ENCODE measurements at places on chromosomes 1 and 21.

GRCh38 chr1:3181956-3182355, 113.0 kb downstream of the PRDM16 start:
- DNase-seq = no peak

GRCh38 chr21:43959231-43960116, 52.6 kb upstream of the TRAPPC10 start:
- DNase-seq = no peak

- no peak for DNase-seq
These were observed 38.9 kb downstream of the CCDC18 start for GRCh38 chr1:93219443-93219842.

DNA sequence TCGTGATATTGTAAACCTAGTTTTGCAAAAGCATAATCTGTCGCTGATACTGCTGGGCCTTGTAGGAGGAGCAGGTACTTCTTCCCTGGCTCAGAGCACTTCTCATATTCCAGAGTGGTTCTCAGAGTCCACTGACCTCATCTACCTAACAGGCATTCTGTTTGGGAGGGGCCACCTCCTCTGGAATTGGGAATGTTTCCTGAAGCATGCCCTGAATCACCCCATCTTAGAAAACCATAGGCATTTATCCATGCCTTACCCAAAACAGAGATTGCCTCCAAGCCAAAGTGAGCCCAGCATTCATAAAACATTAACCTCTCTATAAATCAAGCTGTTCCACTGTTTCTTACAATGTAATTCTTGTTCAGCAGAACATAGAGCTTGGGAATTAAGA, 35.1 kb downstream of the SLC44A3 start:
- no peak for DNase-seq

DNA sequence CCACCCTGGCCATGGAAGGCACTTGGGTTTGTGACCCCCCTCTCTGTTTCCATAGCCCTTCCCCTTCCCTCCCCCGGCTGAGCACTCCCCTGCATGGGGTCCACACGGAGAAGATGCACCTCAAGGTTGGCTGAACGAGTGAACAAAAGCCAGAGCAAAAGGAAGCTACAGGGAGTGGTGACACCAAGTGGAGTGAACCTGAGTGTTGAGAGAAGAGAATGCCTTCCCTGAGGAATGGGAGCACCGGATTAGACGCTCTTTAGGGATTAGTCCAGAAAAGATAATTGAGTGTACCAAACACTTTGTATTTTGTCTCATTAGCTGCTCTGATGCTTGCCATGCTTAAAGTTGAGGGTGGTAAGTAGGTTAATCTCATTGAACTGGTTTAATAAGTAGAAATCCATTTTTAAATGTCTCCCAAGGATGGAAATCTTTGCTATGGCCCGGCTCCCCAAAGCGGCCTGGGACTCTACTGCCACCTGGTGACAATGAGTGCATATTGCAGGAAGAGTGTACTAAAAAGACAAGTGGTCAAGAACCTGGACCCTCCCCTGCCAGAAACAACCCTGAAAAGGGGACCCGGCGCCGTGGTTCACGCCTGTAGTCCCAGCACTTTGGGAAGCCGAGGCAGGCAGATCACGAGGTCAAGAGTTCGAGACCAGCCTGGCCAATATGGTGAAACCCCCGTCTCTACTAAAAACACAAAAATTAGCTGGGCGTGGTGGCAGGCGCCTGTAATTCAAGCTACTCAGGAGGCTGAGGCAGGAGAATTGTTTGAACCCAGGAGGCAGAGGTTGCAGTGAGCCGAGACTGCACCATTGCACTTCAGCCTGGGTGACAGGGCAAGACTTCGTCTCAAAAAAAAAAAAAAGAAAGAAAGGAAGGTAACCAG, 150.6 kb upstream of the ZC3H12A start:
- no peak for DNase-seq

DNA sequence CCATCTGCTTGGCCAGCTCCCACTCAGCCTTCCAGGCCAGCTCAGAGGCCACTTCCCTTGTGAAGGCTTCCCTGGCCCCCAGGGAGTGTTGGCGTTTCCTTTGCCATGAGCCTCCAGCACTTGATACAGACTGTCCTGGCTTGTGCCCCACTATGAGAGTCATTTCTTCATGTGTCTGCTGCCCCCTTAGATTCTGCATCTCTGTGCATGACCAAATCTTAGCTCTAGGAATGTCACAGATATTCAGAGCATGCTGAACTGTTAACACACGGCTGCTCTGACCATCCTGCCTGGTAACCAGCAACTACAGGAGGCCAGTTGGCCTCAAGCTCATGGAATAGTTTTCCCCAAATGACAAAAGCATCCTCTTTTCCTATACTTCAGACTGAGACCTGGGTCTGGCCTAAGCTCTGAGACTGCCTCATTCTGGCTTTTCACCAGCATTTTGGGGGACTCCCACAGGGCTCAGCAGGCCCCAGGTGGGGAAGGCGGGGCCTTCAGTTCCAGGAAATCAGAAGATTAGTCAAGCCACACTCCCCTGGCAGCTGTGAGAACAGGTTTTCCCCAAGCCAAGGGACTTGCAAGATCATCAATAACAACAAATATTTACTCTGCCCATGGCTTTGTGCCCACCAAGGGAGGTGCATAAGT, 182.6 kb upstream of the EDN2 start:
- no peak for DNase-seq

DNA sequence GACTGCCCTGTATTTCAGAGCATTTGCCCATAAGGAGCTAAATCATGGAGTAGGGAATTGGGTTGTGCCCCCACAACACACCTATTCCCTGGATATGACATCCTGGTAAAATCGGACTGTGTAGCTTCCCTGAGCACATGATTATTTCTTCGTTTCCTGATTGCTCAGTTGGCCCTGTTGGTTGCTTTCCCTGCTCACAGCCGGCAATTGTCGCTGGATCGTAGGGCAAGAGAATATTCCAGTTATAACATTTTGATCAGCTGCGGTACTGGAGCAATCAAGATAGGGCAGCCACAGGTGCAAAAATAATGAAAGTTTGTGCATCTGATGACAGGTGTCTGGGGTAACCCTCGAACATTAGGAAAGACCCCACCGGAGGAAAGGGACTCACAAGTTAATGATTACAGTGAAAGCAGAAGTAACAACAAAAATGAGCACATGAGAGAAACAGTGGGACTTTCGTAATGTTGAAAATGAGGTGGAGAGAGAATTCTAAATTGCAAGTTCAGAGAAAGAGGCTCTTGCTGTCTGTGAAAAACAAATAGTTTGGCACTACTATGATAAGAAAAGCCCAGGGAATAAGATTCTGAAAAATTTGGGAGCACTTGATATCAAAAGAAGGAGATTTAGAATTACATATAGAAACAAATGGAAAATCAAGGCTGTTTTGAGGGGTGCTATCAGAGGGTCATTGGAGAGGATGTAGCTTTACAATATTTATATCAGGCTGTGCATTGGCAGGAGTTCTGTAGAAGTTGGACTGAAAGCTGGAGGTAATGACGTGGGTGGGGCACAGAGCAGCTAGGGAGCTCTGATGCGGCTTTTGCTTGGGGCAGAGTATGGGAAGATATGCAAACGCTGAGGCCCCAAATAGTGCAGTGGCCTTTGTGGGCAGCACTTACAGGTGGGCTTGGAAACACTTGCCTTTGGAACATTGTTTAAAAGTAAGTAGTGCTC, at the start of gene MAB21L3:
Gene MAB21L3 (plus strand): TSS at position 833 of the 957 bp plus-strand sequence. CDS start 1,217 bp downstream, outside the sequence.
- DNase-seq = no peak

DNA sequence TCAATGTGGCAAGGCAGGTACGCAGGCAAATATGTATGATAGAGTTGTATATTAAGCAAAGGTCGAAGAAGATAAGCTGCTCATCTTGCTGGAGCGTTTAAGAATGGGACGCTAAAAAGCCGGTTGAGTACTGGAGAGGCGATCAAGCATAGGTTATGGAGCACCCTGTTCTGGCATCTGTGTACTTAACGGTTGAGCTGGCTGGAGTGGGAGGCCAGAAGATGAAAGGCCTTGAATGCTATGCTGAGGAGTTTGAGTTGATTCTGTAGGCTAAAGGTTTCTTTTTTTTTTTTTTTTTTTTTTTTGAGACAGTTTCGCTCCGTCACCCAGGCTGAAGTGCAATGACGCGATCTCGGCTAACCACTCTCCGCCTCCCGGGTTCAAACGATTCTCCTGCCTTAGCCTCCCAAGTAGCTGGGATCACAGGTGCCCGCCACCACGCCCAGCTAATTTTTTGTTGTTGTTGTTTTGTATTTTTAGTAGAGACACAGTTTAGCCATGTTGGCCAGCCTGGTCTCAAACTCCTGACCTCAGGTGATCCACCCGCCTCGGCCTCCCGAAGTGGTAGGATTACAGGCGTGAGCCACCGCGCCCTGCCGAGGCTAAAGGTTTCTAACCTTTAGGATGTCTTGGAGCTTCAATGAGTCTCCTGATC, 850 bp upstream of the KHDC4 start:
- no peak for DNase-seq

DNA sequence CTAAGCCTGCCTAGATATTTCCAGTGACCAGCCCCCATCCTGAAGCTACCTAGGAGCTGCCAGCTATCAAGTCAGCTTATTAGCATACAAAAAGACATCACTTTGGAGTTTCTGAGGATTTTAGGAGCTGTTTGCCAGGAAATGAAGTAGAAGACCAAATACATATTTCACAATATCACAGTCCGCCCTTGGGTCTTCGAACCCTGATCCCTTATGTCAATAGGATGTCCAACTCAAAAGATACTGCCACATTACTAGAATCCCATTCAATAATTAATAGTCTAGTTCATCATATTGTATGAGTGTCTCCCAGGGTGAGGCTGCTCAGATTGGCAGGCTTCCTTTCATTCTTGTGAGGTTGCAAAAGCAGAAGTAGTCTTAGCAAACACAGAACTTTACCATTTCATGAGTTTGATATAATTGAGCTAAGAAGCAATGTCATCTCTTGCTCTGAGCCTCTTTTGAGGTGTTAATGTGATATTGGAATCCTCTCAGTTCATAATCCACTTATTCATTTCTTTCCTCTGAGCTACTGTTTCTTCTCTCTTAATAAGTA, 13.6 kb downstream of the IPO9 start:
- DNase-seq = no peak

- no peak for DNase-seq
These were observed 630.9 kb upstream of the USP24 start for GRCh38 chr1:55846051-55846450.

DNA sequence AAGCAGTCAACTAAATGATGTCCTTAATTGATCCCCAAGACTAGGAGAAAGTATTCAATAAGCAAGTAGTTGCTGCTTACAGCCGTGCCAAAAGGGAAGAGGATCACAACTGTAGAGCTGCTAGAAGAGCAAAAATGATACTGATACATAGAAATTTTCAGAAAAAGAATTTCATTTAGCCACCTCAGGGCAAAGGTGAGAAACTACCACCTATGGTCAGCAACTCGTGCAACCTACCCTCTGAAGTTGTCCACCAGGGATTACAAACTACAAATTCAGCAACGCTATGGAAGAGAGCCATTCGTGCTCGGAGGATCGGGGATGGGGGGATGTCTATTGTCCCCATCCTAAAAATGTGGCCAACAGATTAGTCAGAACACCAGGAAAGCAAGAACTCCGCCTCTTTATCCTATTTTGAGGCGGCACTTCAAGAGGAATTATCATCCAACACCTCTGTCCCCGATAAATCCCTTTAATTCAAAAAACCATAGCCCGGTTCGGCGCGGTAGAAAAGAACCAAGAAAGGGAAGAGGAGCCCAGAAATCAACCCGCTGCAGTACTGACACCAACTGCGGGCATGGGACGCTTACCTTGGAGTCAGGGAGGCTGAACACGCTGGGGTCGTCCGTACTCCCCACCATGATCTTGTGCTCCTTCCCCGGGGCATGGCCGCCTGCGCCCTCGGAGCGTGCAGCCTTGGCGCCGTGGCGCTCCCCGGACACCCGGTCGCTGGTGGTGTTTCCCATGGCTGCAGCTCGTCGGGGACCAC, 687 bp downstream of the PRKAB2 start:
- no peak for DNase-seq

- no peak for DNase-seq
These were observed 102.2 kb upstream of the GADD45A start for GRCh38 chr1:67582625-67583461.

DNA sequence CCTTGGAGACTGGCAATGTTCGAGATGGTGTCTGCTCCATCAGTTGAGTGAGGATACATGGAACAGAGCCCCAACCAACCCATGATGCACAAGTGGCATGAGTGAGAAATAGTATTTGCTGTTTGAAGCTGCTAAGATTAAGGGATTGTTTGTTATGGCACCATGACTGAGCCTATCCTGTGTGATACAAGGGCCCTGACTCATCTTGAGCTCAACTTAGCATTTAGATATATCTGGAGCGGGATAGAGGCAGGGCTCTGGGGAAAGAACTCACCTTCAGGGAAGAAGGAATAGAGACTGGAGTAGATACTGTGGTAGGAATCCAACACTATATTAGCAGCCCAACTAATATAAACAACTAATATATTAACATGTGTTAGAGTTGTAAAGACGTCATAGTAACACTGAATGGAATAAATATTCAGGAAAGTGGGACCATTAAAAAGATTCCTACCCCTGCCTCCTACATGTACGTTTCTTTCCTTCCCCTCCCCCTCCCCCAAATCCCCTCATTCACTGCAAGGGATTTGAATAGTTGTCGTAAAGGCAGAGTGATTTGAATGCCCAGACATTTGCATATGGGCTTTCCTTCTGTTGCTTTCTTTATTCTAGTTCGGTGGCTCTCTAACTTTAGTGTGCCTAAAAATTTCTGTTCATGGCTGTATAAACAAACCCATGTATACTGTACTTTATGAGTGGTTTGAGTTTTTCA, 106.6 kb upstream of the POU3F1 start:
- no peak for DNase-seq

DNA sequence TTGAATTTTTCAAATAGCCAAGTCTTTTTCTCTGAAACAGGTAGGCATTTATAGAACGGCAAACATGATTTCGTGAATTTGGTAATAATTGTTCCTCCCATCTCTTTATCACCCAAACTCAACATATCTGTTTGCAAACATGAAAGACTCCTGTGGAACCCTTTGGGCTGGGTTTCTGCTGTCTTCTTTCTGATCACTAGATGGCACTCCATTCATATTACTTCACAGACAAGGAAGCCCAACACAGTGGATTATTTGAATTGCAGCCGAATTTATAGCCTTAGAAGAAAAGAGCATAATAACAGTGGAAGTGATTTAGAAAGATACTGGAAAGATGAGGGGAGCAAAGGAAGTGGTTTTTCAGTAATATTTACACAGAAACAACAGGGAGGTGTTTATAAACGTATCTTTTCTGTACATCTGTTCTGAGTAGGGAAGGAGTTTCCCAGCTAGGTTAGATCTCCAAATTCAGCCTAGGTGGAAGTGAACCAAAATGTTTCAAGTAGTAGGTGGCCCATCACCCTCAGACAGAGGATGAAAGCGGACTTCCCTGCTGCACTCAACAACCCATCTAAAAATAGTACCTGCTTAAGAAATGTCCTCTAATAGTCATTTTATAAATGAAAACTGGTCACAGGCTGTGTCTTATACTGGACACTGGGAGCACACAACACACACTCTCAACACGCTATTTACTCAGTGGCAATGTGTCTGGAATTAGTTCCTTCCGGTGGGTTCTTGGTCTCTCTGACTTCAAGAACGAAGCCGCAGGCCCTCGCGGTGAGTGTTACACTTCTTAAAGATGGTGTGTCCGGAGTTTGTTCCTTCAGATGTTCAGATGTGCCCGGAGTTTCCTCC, 67.6 kb downstream of the MAP3K21 start:
- DNase-seq = no peak

GRCh38 chr21:36902793-36903192, 63.7 kb downstream of the HLCS start:
- no peak for DNase-seq

GRCh38 chr1:170471398-170472053, 60.4 kb upstream of the GORAB start:
- no peak for DNase-seq

GRCh38 chr1:29806646-29807319, 570.5 kb downstream of the PTPRU start:
- DNase-seq = no peak

- DNase-seq = no peak
These were observed 9.6 kb downstream of the OR2T33 start for GRCh38 chr1:248268178-248268577.
